ENCODE measurements at places on chromosomes 1 and 21.
A peak's percentile ranks its signal among the peaks of the same experiment; 100 is the strongest.

- no peak for DNase-seq
Measured at GRCh38 chr1:178609015-178609414, 96.1 kb downstream of the TEX35 start.

- DNase-seq: no peak
Measured at GRCh38 chr1:162388083-162388594, 6.6 kb downstream of the C1orf226 start.

- DNase-seq: peak; percentile 9
Measured at GRCh38 chr1:111204201-111204982, 3.9 kb upstream of the DENND2D start.

- DNase-seq: no peak
Measured at GRCh38 chr1:187092104-187092503, 263.4 kb downstream of the PLA2G4A start.

GRCh38 chr1:37323486-37324377 is 150.6 kb upstream of the ZC3H12A start:
- no peak for DNase-seq

DNA sequence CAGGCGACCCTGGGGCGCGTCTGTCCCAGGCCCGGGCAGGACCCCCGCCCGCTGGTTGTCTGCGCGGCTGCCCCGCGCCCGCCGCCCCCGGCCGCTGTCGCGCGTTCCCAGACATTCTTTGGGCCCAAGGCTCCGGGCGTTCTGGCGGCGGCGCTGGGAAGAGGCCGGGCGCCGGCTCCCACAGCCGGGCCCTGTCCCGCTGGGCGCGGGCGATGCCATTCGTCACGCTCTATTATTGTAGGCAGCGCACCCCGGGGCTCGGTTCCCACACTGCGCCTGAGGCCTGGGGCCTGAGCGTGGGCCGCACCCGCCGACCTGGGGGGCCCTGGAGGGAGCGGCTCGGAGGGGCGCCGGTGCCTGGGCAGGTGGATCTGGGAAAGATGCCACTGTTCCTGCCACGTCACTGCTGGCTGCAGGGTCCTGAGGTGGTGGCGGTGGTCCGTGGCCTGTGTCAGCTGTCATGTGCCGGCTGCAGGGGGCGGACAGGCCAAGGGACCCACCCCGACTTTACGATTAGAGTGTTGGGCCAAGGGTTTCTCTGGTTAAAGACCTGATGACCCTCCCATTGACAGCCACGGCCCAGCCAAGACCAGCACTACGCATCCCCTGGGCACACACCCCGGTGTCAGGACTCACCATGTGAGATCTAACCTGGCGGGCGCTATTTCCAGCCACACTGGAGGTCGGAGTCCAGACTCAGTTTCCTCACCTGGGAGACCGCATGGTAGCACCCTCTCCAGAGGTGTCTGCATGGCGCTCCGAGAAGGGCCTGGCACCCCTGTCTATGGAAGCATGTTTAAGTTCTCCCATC is 55.1 kb upstream of the ADARB1 start:
- no peak for DNase-seq
